GM12891 (cell line): ENCODE measurements at places on chromosomes 2 and 18.

- no peak for DNase-seq
Measured at GRCh38 chr2:157055660-157056199, 201.8 kb upstream of the GALNT5 start.

- DNase-seq, result no peak
Measured at GRCh38 chr2:197423307-197423706, 11.5 kb downstream of the SF3B1 start.

GRCh38 chr18:50697509-50697908, 122.3 kb downstream of the MRO start:
- no peak for DNase-seq

DNA sequence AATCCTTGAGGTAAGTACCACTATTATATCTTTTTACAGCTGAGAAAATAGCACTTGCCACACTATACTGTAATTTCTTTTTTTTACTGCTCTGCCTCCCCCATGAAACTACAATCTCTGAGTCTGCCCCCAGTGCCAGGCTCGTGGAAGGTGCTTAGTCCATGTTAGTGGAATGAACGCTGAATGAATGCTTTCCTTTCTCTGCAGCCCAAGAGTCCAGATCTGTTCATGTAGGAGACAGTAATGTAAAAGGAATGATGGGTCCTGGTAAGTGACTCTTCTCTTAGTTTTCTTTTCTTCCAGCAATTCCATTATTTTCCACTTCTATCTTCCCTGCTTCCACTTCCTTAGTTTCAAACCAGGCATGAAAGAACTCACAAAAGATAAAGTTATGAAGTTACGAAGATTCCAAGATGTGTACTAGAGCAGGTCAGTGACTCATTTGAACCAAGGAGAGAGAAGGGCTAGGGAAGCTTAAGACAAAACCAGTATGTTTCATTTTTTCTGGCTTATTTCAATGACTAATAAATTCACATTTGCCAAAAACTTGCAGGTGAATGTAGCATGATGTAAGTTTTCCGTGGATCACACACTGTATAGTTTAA, 46.0 kb downstream of the ARHGEF33 start:
- no peak for DNase-seq

GRCh38 chr2:71129902-71130151, 202 bp downstream of the MCEE start:
- peak; percentile 16 for DNase-seq

DNA sequence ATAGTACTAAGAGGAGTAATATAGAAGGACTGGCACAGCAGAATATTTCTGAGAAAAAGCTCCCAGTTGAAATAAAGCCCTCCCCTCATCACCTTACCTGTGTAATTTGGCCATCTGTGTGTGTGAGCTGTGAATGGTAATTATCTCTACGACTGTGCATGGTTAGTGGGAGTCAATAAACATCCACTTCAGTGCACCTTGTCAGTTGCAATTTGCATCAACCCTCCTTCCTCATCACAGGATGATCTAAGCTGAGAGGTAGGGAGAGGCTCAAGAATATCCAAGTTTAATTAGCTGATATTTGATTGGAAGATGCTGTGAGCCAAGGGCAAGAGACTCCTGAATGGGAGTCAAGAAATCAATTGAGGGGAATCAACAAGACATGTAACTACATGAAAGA, 694.9 kb upstream of the KLHL29 start:
- DNase-seq, result no peak

DNA sequence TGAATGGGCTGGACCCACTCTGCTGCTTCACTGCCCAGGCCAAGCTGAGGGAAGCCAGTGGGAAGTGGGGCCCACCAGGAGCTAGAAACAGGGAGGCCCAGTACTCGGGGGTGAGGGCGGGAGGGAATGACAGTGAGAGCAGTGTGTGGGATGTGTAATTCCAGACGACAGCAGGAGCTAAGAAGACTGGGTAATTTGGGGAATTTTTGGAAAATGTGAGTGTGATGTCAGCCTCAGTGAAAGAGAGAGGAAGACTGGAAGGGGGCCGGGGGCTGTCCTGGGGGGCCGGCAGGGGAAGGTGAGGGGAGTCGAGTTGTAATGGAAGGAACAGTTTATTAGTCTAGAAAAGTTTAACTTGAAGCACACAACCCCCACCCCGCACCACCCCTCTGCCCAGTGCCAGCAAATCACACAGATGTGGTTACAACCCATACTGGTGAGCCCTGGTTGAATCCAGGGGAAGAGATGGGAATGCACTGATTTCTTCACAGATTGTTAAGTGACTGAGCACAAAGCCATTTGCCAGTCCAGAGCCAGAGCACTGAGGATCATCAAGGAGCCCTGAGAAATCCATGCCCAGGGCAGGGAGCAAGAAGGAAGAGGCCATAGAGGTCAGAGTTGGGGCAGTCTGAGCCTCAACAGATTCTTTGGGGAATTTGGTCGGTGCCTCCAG, 76.7 kb upstream of the PKDCC start:
- DNase-seq, result no peak

DNA sequence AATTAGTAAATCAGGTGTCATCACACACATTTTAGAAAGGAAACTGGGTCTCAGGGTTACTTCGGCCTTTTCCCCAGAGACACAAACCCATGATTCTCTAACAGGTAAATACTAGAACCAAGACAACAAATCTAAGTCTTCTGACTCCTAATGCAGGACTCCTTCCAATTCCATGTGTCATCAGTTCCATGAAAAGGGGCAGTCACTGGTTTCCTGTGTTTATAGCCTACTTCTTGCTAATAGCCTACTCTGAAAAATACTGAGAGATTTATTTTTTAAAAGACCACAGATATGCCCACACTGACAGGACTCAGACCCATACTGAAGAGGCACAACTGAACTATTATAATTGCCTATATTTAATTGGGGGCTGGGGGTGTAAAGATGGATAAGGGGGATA, 33.0 kb downstream of the RAB1A start:
- no peak for DNase-seq

DNA sequence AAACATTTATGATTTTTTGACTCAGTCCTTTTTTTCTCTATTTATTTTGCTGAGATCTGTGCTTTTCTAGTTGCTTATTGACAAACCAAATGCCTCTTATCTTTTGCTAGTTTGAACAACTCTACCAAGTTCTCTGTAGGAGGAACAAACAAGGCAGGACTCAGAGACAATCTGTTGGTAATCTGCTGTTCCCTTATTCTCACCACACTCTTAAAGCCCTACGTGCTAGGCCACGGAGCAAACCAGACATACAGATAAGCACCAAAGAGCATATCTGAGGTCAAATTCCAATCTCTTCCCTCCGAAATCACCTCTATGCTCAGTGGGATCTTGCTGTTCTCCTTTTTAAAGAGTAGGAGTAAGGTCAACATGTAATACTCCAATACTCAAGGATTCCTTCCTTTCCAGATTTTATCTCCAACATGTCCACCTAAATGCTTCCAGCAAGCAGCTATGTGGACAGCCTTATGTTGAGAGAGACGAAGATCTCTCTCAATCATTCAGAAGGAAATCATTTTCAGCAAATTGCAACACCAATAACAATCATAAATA, 18.4 kb downstream of the FN1 start:
- no peak for DNase-seq
